Brain pericyte (primary cell): ENCODE measurements at places on chromosomes 16 and 17.
A peak's percentile ranks its signal among the peaks of the same experiment; 100 is the strongest.

DNA sequence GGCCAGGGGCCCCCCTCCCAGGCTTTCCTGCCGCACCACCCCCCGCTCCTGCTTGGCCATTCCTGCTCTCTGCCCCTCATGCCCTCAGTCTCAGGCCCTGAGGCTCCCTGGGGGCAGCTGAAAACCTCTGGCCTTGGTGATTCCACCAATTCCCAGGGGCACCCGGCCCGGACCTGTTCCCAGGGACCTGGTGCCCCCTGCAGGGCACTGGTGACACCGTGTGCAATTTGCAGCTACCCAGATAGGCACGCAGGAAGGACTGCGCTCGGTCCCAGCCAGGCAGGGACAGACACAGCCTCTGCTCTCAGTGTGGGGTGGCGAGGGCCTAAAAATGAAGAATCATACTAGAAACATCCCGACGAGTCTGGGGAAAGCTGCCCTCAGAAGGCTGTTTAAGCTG, 13.4 kb downstream of the WFDC1 start:
- DNase-seq = no peak

DNA sequence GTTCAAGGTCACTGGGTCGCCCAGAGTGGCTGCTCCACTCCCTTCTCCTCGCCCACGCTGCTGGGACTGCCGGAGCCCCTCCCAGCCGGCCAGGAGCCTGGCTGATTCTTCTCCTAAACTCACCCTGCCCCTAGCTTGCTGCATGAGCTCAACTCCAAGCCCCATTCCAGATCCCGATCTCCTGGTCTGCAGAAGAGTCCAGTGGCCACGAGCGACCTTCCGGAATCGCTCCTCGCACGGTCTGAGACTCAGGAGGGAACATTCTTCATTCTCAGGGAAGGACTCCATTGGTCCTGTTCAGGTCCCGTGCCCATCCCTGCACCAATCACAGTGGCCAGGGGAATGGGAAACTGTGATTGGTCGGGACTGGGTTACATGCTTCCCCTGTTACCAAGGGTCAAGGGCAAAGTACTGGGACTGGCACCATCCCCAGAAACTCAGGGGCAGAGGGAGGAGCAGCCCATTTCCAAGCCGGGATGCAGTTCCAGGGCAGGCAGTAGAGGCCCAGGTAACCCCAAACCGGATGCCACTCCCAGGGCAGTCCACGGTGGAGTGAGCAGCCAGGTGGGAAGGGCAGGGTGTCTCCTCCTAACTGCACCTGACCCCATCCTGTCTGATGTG, 24.5 kb upstream of the CIBAR2 start:
- DNase-seq = peak; percentile 38

DNA sequence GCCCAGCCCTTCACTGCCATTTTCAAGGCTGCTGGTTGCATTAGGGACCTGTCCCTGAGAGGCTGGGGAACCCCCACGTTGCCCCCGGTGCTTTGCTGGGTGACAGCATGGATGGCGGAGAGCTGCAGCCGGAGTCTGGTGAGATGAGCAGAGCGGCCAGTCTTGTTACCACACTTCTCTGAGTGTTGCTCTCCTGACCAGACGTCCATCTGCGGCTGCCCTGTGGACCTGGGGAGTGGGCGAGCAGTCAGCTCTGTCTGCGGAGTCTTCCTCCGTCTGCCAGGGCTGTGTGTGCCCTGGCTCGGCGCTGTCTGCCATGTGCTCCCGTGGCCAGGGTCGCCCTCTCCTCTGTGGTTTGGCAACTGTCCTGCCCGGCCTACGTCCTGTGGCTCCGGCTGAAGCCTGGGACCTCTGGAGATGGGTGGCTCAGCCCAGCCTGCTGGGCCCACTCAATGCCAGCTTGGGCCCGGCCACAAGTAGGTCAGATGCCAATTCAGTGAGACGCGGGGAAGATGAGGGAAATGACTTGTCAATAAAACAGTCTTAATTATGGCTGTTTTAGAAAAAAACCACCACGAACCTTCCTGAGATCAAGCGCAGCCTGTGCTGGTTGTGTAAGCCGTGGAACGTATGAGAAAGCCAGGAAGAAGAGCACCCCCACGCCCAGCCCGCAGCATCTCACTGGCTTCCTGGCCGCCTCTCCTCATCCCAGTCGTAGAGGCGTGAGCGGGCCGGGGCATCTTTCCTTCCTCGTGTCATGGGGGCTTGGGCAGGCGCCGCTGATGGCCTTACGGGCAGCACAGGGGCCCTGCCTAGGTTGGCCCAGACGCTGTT, 7.9 kb downstream of the KCTD5 start:
- DNase-seq = no peak

DNA sequence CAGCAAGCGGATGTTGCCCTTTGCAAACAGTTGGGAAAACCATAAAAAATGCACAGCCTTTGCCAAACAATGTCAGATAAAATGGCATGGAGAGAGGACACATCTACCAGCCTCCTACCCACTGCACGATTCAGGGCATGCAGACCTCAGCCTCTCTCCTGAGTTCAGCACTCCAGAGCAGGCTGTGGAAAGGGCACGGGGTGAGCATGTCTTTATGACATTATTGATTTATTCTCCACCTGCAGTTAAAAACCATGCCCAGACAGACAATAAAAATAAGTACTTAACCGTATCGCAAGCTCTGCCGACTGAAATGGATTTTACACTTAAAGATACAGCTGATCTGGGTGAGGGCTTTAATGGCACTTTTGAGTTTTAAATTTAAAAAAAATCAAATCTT, 127.1 kb downstream of the MAF start:
- DNase-seq = no peak

GRCh38 chr17:13671771-13672170, 70.0 kb upstream of the HS3ST3A1 start:
- no peak for DNase-seq

DNA sequence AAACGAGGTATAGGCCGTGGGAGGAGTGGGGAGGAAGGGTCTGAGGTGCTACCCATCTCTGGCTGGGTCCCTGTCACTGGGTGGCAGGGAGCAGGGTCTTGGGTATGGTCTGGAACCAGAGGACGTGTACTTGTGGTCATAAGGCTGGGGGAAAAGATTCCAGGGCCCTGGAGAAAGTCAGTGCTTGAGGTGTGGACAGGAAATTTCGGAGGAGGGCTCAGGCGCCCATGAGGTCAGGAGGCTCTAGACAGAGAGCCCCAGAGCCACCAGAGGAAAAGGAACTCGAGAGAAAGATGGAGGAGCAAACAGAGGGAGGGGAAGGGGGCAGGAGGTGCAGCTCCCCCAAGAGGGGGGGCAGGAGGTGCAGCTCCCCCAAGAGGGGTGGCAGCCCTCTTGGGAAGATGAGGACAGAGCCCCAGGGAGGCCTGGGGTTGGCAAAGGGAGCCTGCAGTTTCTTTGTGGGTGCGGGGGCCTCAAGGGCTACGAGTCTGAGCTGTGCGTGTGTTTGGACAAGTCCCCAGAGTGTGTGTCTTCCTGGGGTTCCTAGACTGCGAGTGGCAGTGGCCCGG, 683 bp upstream of the SLC7A6 start:
- no peak for DNase-seq

DNA sequence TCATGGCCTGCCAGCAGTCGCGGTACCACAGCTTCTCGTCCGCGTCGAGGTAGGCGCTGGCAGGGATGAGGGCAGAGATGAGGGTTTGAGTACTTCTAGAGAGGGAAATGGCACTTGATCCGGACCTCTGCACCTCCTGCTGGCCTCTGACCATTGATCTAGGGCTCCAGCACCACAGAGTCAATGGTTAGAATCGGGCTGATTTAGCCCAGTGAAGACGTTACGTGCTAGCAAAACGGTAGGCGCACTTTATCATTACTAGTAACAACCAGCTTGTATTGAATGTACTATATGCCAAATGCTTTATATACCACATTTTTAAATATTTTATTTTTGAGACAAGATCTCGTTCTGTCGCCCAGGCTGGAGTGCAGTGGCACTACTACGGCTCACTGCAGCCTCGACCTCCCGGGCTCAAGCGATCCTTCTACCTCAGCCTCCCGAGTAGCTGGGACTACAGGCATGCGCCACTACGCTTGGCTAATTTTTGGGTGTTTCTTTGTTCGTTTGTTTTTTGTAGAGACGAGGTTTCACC, 526 bp downstream of the TSNAXIP1 start:
- DNase-seq = no peak

DNA sequence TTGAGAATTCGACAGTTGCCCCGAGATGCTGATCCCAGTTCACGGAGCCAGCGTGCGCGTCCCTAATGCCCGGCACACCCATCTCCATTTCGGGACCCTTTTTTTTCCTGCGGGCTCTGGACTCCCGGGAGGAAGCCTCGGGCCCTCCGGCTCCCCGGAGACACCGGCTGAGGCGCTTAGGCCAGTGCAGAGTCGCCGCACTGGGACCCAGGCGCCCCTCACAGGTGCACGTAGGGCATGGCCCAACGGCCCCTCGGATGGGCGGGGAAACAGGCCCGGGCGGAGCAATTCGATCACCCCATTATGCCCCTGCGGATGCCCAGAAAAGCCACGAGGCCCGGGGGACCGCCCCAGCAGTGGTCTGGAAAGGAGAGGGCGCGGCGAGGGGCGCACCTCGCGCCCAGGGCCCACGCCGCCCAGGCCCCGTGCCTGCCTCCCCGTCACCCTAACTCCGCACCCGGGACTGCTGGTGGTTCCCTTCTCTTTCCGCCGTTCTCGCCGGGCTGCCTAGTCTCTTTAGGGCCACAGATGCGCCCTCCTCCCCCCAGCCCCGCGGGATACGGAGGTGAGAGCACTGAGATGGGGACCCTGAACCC, 18.5 kb upstream of the ZFHX3 start:
- DNase-seq = no peak

DNA sequence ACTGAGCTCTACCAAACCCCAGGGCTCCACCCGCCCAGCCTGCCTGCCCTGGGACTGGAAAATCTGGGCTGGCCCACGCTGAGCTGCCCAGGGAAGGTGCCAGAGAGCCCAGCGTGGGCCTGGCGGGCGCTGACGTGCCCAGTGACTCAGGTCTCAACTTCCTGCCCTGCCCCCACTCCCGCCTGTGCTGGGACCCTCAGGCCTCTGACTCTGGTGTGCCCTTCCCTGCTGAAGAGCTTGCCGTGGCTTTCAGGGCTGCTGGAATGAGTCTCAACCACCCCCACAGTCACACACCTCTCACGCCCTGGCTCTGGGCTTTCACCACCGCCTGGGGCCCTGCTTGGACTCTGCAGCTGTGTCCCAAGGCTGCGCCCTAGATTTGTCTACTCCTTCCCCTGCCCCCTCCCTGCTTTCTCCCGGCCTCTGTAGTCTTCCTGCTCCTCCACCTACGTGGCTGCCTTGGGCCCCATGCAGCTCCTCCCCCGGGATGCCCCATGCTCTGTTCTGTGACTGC, 10.4 kb downstream of the LLGL1 start:
- peak; percentile 38 for DNase-seq

DNA sequence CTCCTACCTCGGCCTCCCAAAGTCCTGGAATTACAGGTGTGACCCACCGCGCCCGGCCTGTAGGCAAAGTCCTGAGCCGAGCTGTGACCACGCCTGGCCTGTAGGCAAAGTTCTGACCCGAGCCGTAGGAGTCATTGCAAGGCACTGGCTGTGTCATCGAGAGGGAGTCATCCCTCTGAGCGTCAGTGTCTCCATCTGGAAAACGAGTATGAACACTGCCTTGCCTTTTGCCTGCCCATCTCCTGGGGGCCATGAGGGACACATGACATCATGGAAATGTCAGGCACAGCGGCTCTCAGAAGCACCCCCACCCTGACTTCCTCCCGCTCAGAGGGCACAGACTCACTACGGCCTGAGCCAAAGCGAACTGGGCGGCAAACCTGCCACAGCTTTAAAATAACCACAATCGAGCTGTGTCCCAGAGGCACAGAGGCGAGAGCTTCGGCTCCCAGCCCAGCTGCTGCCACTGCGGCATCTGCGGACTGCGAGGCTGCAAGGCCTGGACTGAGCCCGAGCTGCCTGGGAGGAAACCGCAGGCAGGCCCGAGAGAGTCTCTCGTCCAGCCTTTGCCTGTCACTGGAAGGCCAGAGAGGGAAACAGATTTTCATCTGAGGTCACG, 50.8 kb downstream of the RPH3AL start:
- DNase-seq = no peak

DNA sequence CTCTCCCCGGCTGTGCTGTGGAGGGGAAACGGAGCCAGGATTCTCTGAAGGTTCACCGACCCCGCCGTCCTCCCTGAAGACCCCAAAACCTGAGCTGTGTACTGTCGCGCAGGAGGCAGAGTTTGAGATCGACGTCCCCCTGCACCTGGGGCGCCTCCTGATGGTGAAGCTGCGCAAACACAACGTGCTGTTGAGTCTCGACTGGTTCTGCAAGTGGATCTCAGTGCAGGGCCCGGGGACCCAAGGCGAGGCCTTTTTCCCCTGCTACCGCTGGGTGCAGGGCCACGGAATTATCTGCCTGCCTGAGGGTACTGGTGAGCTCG, 62.6 kb upstream of the TEKT1 start:
- DNase-seq = no peak

DNA sequence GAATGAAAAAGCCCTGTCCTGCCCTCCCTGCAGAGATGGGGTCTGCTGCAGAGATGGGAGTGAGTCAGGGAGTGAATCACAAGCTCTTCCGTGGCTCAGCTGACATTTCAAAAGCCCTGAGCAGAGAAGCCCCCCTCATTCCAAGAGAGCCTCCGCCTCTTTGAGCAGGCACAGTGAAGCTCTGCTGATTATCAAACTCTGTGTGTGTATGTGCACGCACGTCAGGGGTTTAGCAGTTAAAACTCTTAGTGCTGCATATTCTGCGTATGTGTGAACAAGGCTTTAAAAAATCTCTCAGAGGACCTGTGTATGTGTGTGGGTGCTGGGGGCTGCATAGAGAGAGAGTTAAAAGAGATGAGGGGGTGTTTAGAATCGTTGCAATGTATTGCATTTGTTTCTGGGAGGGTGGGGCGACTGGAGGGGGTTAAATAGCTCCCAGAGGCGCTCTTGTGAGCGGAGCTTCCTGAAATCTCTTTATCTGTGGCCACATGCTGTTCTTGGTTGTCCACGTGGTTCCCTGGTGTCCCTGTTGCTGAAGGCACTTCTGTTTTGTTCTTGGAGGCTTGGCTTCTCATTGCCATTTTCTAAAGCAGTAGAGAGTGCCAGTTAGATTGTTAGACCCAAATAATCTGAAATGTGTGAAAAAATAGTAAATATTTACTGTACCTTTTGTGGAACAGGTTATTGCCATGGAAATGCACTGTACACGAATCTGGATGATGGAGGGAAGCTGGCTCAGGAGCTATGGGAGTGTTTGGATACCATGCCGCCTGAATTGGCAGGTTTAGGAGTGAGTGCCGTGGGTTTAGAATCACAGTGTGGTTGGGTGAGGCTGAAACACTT, 116.6 kb downstream of the PRKCB start:
- DNase-seq = no peak

DNA sequence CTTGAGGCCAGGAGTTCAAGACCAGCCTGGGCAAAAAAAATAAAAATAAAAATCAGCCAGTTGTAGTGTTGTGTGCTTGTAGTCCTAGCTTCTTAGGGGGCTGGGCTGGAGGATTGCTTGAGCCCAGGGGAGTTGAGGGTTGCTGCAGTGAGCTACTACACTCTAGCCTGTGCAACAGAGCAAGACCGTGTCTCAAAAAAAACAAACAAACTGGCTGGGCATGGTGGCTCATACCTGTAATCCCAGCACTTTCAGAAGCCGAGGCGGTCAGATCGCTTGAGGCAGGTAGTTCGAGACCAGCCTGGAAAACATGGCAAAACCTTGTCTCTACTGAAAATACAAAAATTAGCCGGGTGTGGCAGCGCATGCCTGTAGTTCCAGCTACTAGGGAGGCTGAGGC, 4.9 kb upstream of the UBALD2 start:
- DNase-seq = no peak

GRCh38 chr17:4066210-4066609, 76.6 kb downstream of the ZZEF1 start:
- no peak for DNase-seq

- no peak for DNase-seq
These were observed 72.8 kb upstream of the MED9 start for GRCh38 chr17:17403899-17404576.

- DNase-seq = no peak
These were observed 10.1 kb downstream of the DYNC1LI2 start for GRCh38 chr16:66741169-66741900.

- no peak for DNase-seq
These were observed 5.1 kb downstream of the MTSS2 start for GRCh38 chr16:70680495-70681381.
